ENCODE measurements at places on chromosomes 5 and 9.

DNA sequence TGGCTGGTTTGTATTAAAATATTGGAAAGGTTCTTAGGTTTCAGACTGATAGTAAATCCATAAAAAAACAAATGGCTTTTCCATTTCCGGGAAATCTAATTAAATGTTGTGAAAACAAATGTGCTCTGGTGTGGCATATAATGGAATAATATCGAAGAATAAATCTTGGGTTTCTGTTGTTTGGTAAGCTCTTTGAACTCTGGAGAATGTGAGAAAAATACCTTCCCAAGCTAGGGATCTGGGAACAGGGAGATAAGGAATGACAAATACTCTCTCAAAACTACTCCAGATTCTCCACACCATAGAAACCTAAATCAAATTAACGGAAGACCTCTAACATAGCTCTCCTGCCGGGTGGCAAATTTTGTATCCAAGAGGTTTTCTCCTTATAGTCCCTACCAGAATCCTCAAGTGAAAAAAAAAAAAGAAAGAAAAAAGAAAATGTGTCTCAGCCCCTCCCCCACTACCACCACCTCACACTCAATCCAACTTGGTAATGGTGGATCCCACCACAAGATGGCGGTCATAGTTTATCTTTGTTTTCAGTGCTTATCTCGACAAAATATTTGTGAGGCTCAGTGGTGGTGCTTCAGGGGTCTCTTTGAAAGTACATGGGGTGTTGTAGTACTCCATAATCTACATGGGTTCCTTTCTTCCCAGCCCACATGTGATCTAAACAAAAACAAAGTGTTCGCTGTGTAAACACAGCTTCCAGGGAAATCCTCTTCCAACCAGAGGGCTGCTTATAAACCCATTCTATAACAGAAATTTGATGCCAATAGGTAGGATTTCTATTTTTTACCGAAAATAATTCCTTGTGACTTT lies 54.5 kb upstream of the FST start:
- DNase-seq, result no peak

- DNase-seq, result no peak
These were observed 21.6 kb upstream of the PTGS1 start for GRCh38 chr9:122349201-122349600.

- DNase-seq, result no peak
These were observed 106.3 kb downstream of the SLC1A3 start for GRCh38 chr5:36712706-36713105.

GRCh38 chr5:142484821-142485387 lies 160.1 kb upstream of the SPRY4 start:
- no peak for DNase-seq

- DNase-seq, result no peak
These were observed 59.0 kb downstream of the KCNIP1 start for GRCh38 chr5:170562875-170563228.

- DNase-seq, result no peak
These were observed 98.8 kb downstream of the LHX2 start for GRCh38 chr9:124110307-124110915.

DNA sequence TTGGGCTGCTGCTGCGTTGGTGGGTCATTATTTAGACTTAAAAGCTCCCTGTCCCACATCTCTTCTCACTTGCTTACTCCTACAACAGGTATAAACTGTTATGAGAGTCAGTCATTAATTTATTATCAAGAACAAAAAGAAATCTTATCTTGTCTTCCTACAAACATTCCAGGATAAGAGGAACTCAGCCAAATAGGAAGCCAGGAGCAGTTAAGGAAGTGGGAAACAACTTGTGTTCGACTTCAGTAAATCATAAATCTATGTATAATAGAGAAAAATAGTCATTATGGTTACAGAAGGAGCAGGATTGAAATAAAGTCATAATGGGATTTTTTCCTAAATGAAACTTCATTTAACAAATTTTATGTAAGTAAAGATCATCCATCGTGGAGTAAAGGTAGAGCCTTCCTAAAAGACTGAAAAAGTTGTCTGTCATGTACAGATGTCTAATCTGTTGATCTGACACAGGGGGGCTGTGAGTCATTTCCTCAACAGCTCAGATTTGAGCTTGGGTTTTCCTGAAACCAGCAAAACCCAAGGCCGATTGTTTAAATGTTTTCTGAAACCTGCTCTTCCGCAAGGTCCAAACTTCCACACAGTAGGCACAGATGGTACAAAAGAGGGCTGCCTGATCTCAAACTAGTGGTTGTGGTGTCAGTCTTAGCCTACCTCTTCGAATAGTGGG lies 25.3 kb upstream of the LRRTM2 start:
- no peak for DNase-seq

Measured in activated CD8-positive, alpha-beta memory T cell treated with anti-CD3 and anti-CD28 coated beads for 1 hour (primary cell).